ENCODE measurements at places on chromosomes 1 and 21.

- no peaks in the 10 kb centered on the region for H3K4me1 ChIP-seq
- H3K36me3 ChIP-seq, result no peaks in the 10 kb centered on the region
- no peak for DNase-seq
- H3K27ac ChIP-seq, result no peak overlapping the region
- no peaks in the 10 kb centered on the region for H3K27me3 ChIP-seq
- H3K4me3 ChIP-seq, result no peak overlapping the region
Observed at GRCh38 chr21:17921579-17922530, 102.7 kb upstream of the C21orf91 start.

DNA sequence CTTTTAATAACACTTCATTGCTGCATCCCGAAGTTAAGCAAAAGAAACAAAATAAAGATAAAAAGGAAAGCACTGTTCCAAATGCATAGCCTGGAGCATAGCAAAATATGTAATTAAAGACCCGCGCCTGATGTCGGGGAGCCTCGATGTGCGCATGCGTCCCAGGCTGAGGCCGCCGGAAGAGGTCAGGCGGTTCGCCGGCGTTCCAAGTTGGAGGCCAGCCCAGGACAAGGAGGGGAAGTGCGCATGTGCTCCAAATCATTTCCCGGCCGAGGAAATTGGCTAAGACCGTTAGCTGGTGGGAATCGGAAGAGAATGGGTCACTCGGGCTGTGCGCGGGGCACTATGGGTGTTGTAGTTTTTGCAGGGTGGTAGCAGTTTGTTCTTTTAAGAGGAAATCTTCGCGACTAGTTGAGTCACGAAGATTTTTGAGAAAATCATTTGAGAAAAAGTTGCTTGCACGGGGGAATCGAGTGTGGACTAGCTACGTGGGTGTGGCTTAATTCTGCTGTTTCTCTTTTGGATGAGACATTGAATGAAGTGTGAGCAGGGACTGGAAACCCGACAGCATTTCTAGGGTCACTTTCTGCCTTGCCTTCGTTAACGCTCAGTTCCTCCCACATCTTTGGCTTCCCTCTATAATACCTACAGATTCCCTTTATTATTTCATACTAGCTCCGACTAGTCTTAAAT, 31.0 kb upstream of the CD1D start:
- no peaks in the 10 kb centered on the region for H3K27me3 ChIP-seq
- DNase-seq, result peak; percentile 53
- H3K36me3 ChIP-seq, result no peaks in the 10 kb centered on the region
- peak overlapping the region; percentile 88 for H3K4me3 ChIP-seq
- H3K27ac ChIP-seq, result peak overlapping the region; percentile 25
- peaks cover 15% of the 10 kb centered on the region for H3K4me1 ChIP-seq

- no peak overlapping the region for H3K27ac ChIP-seq
- H3K4me1 ChIP-seq, result no peaks in the 10 kb centered on the region
Observed at GRCh38 chr1:186927884-186928283, 99.1 kb downstream of the PLA2G4A start.

- H3K4me3 ChIP-seq, result no peak overlapping the region
- H3K27me3 ChIP-seq, result no peaks in the 10 kb centered on the region
- DNase-seq, result no peak
Observed at GRCh38 chr1:44644806-44645205, 29.5 kb downstream of the TMEM53 start.

DNA sequence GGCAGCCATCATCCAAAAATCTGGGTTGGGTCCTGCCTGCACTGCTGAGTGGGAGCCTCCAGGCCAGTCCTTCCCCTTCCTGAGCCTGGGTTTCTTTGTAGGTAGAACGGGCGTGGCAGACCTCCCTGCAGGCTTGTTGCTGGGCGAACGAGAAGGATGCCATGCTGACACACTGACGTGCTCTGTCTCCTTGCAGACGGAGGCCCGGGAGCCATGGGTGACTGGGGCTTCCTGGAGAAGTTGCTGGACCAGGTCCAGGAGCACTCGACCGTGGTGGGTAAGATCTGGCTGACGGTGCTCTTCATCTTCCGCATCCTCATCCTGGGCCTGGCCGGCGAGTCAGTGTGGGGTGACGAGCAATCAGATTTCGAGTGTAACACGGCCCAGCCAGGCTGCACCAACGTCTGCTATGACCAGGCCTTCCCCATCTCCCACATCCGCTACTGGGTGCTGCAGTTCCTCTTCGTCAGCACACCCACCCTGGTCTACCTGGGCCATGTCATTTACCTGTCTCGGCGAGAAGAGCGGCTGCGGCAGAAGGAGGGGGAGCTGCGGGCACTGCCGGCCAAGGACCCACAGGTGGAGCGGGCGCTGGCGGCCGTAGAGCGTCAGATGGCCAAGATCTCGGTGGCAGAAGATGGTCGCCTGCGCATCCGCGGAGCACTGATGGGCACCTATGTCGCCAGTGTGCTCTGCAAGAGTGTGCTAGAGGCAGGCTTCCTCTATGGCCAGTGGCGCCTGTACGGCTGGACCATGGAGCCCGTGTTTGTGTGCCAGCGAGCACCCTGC, 1.4 kb downstream of the GJA4 start:
- H3K27ac ChIP-seq, result no peak overlapping the region
- no peaks in the 10 kb centered on the region for H3K4me1 ChIP-seq

- H3K27ac ChIP-seq, result no peak overlapping the region
- no peaks in the 10 kb centered on the region for H3K36me3 ChIP-seq
- no peak overlapping the region for H3K4me3 ChIP-seq
- H3K4me1 ChIP-seq, result no peaks in the 10 kb centered on the region
- no peak for DNase-seq
Observed at GRCh38 chr1:43549921-43550597, 19.4 kb downstream of the PTPRF start.

GRCh38 chr1:66352792-66353191, 181.2 kb upstream of the SGIP1 start:
- H3K4me1 ChIP-seq, result peaks cover 90% of the 10 kb centered on the region
- no peak overlapping the region for H3K4me3 ChIP-seq
- no peaks in the 10 kb centered on the region for H3K36me3 ChIP-seq
- DNase-seq, result no peak
- H3K27me3 ChIP-seq, result no peaks in the 10 kb centered on the region
- H3K27ac ChIP-seq, result no peak overlapping the region

- H3K36me3 ChIP-seq, result peaks cover 4% of the 10 kb centered on the region
- H3K27me3 ChIP-seq, result no peaks in the 10 kb centered on the region
- DNase-seq, result no peak
- no peaks in the 10 kb centered on the region for H3K4me1 ChIP-seq
Observed at GRCh38 chr1:43822040-43822690, 111.4 kb upstream of the ARTN start.

- no peak overlapping the region for H3K27ac ChIP-seq
- H3K4me1 ChIP-seq, result peaks cover 14% of the 10 kb centered on the region
- no peaks in the 10 kb centered on the region for H3K36me3 ChIP-seq
- H3K4me3 ChIP-seq, result no peak overlapping the region
- DNase-seq, result no peak
Observed at GRCh38 chr1:32138965-32139364, 31.1 kb downstream of the KPNA6 start.

- no peak overlapping the region for H3K27ac ChIP-seq
- no peak overlapping the region for H3K4me3 ChIP-seq
- DNase-seq, result no peak
- no peaks in the 10 kb centered on the region for H3K4me1 ChIP-seq
- no peaks in the 10 kb centered on the region for H3K36me3 ChIP-seq
Observed at GRCh38 chr1:193222056-193222615, 35.7 kb upstream of the B3GALT2 start.

DNA sequence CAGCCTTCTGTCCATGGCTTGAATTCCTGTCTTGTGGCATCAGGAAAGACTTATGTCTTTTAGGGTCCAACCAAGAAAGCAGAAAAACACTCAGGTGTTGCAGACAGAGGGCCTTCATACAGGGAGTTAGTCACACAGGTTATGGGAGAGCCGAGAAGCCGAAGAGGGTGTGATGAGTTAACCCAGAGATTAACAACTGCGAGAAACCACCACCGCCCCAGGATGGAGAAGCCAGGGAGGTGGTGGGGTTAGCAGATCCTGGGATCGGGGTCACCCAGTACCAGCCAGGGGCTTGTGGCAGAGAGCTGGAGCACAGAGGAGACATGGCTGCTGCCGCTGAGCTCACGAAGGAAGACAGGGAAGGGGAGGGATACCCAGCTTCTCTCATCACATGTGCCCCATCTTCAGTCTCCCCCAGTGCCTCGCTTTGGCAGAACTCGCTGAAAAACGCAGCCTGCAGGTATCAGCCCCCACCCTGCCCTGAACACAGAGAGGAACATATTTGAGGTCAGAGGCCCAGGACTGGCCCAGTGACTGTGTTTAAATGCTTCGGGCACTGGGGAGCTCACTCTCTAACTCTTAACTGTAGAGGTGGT, 58.7 kb downstream of the RUNX3 start:
- H3K27ac ChIP-seq, result no peak overlapping the region
- no peak for DNase-seq
- H3K27me3 ChIP-seq, result no peaks in the 10 kb centered on the region
- no peaks in the 10 kb centered on the region for H3K36me3 ChIP-seq
- no peak overlapping the region for H3K4me3 ChIP-seq

DNA sequence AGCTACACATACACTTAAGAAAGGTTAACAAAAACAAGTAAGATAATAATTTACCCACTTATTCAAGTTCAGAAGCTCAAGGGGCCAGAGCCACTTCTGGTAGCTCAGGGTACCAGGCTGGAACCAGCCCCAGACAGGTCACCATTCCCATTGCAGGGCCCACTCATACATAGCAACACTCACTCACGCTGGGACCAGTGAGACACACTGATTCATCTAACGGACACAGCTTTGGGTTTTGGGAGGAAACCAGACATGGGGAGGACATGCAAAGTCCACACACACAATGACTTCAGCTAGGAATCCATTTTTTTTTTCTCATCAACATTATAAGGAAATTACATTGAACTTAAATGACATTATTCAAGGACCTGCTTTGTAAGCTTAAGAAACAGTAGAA, 169.1 kb downstream of the ZC3H11B start:
- H3K27me3 ChIP-seq, result no peaks in the 10 kb centered on the region
- no peaks in the 10 kb centered on the region for H3K4me1 ChIP-seq
- H3K36me3 ChIP-seq, result no peaks in the 10 kb centered on the region
- no peak overlapping the region for H3K4me3 ChIP-seq
- DNase-seq, result no peak

DNA sequence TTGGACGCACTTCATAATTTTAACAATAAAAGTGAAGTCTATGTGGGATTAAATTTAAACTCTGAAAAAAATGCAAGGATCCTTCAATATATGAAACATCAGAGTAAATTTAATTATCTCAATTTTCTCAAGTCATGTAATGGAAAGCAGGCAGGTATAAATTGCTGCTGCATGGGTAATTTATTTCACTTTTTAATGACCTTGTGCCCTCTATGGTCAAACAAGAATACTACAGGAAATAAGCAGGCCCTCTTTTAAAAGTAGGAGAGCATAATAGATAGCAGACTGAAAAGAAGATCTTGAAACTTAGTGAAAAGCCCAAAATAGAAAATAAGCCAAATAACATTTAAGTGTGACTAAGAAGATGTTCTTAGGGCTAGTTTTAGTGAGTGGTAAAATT, 22.9 kb downstream of the BCAS2 start:
- H3K4me3 ChIP-seq, result no peak overlapping the region
- H3K27ac ChIP-seq, result no peak overlapping the region
- H3K36me3 ChIP-seq, result no peaks in the 10 kb centered on the region
- H3K4me1 ChIP-seq, result no peaks in the 10 kb centered on the region
- DNase-seq, result peak; percentile 14

DNA sequence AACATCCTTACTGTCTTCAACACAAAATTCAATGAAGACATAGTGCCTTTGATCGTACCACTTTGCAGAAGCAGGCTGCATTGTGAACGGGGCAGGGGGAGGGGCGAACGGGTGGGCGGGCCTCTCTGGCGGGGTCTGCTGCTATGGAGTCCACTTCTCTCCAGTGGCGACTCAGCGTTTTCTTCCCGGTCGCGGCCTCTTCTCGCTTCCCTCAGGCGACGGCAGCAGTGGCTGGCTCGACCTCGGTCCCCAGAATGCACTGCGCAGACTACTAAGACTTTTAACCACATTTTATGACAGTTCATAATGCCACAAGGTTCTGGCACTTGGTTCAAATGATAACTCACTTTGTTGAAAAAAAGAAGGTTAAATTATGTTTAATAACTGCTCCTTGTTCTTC, 21.2 kb downstream of the GBP2 start:
- H3K4me1 ChIP-seq, result no peaks in the 10 kb centered on the region
- H3K27me3 ChIP-seq, result no peaks in the 10 kb centered on the region
- no peak overlapping the region for H3K4me3 ChIP-seq
- peaks cover 42% of the 10 kb centered on the region for H3K36me3 ChIP-seq
- H3K27ac ChIP-seq, result no peak overlapping the region

DNA sequence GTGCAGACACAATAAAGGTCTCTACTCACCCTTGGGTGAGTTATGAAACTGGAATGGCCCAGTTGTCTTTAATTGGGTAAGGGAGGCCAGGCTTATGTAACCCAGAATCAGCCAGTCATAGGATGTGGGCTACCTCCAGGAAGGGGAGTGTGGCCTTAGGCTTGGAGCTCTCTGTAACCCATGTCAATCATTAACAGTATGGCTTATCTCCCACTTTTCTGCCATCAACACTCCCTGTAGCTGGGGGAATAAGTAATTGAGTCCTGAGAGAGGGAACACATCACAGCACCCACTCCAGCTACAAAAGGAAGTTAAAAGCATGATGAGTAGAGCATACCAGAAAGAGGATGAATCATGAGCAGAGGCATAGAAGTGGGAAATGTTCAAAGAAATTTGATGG, 327.0 kb upstream of the DUSP10 start:
- no peak overlapping the region for H3K4me3 ChIP-seq
- no peak for DNase-seq
- H3K27ac ChIP-seq, result no peak overlapping the region
- no peaks in the 10 kb centered on the region for H3K27me3 ChIP-seq
- H3K4me1 ChIP-seq, result no peaks in the 10 kb centered on the region
- H3K36me3 ChIP-seq, result no peaks in the 10 kb centered on the region

- no peak for DNase-seq
- no peaks in the 10 kb centered on the region for H3K36me3 ChIP-seq
- H3K27me3 ChIP-seq, result no peaks in the 10 kb centered on the region
- H3K27ac ChIP-seq, result no peak overlapping the region
- no peaks in the 10 kb centered on the region for H3K4me1 ChIP-seq
- no peak overlapping the region for H3K4me3 ChIP-seq
Observed at GRCh38 chr1:33400153-33400911, 30.6 kb downstream of the PHC2 start.

DNA sequence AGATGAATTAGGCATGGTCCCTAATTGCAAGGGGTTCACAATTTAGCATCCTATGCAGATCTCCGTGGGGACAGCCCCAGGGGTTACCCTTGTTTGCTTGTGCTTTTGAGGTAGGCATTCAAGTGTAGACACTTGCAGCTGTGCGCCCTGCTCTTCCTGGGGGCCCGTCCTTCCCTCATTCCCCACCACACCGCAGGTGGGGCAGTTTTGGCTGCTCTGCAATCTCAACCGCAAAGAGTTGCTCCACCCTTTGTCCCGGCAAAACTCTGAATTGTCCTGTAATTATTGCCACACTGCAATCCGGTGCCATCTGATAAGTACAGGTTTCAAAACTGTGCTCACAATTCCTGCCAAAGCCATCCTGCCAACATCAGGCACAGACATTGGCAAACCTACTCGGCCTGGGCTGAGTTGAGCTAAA, 65.4 kb upstream of the LYST start:
- H3K27ac ChIP-seq, result no peak overlapping the region
- H3K27me3 ChIP-seq, result no peaks in the 10 kb centered on the region
- no peak overlapping the region for H3K4me3 ChIP-seq
- DNase-seq, result no peak
- no peaks in the 10 kb centered on the region for H3K36me3 ChIP-seq
